ENCODE measurements at places on chromosomes 11 and 22. TPM values are rescaled to one million over a fixed set of nuclear protein-coding genes. Genes with fewer than 3 reads are reported as not detected.
A peak's percentile ranks its signal among the peaks of the same experiment; 100 is the strongest.

GRCh38 chr11:125950178-125950490, 4.3 kb downstream of the VSIG10L2 start:
- DNase-seq: no peak

DNA sequence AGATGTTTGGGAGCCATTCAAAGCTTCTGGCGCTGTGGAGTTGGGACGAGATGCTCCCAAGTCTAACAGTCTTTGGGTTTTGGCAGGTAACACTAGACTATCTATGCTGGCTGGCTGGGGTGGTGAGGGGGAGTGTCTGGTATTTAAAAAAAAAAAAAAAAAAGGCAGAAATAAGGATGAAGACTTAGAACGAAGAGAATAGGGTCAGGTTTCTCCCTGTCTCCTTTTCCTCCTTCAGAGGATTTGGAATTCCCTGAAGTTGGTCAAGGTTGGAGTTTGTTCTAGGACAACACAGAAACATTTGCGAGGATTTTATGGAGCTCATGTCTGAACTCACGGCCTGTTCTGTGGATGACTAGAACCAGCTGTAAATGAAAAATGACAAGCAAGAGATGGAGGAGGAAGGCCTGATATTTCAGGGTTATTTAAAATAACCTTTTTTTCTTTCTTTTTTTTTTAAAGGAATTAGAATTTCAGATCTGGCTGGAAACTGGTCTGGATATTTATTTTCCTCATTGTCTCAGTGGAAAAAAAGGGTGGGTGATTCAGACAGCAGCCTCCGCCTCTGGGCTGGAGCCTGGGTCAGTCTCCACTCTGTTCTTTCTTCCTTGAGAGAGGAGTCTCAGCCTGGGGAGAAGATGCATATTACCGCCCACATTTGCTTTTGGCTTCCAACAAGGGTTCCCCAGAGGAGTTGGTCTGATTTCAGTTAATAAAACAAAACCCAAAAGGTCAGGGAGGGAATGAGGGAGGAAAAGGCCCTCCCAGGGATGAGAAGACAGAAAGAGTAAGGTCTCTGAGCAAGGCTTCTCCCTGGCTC, 80.1 kb downstream of the USP35 start:
- no peak for DNase-seq

- no peak for DNase-seq
These were observed 72.6 kb downstream of the CELSR1 start for GRCh38 chr22:46464701-46465344.

DNA sequence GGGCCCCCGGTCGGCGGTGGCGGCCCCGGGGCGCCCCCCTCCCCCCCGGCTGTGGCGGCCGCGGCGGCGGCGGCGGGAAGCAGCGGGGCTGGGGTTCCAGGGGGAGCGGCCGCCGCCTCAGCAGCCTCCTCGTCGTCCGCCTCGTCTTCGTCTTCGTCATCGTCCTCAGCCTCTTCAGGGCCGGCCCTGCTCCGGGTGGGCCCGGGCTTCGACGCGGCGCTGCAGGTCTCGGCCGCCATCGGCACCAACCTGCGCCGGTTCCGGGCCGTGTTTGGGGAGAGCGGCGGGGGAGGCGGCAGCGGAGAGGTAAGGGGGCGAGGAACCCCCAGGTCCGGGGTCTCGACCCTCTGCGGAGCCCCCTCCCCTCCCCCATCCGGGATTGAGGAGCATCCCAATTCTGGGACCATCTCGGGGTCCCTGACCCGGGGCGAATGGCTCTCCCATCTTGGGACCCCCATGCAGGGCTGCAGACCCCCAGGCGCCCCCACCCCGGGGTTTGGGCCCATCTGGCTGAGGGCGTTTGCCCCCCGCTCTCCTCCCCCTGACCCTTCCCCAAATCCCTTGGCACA, 431 bp downstream of the KMT2A start:
- DNase-seq: peak; percentile 26

SHISA8 gene
- total RNA-seq: not detected

ZDHHC5 gene
- total RNA-seq: 50.8 TPM

PGR gene
- total RNA-seq: not detected

KCNK7 gene
- total RNA-seq: 0.52 TPM
